ENCODE measurements at places on chromosomes 2 and 18.

GRCh38 chr2:158113741-158114295 lies 12.1 kb downstream of the UPP2 start:
- DNase-seq: no peak

- no peak for DNase-seq
Observed at GRCh38 chr2:119264781-119265692, 41.4 kb downstream of the STEAP3 start.

DNA sequence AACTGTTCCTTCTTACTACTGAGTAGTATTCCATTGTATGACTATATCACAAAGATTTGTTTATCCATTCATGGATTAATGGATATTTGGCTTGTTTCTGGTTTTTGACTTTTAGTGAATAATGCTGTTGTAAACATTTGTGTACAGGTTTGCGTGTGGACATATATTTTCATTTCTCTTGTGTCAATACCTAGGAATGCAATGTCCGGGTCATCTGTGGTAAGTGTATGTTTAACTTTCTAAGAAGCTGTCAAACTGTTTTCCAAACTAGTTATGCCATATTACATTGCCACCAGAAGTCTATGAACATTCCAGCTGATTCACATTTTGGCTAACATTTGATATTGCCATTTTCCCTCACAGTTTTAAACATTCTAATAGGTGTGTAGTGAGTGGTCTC lies 29.1 kb upstream of the SLC16A14 start:
- DNase-seq: no peak

- DNase-seq: peak; percentile 80
Observed at GRCh38 chr18:11859903-11860407, 8.7 kb downstream of the CHMP1B start.

GRCh38 chr2:217643789-217644301 lies 358.9 kb downstream of the TNS1 start:
- no peak for DNase-seq

All from foreskin melanocyte (primary cell).